ENCODE measurements at places on chromosomes 4 and X.
A peak's percentile ranks its signal among the peaks of the same experiment; 100 is the strongest.

DNA sequence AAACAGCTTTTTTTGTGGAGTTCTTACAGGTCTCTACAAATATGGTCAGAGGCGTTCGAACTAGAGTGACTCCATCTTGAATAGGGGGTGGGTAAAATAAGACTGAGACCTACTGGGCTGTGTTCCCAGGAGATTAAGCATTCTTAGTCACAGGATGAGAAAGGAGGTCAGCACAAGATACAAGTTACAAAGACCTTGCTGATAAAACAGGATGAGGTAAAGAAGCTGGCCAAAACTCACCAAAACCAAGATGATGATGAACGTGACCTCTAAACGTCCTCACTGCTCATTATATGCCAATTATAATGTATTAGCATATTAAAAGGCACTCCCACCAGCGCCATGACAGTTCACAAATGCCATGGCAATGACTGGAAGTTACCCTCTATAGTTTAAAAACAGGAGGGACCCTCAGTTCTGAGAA is 42.8 kb upstream of the SPP1 start:
- DNase-seq, result no peak

DNA sequence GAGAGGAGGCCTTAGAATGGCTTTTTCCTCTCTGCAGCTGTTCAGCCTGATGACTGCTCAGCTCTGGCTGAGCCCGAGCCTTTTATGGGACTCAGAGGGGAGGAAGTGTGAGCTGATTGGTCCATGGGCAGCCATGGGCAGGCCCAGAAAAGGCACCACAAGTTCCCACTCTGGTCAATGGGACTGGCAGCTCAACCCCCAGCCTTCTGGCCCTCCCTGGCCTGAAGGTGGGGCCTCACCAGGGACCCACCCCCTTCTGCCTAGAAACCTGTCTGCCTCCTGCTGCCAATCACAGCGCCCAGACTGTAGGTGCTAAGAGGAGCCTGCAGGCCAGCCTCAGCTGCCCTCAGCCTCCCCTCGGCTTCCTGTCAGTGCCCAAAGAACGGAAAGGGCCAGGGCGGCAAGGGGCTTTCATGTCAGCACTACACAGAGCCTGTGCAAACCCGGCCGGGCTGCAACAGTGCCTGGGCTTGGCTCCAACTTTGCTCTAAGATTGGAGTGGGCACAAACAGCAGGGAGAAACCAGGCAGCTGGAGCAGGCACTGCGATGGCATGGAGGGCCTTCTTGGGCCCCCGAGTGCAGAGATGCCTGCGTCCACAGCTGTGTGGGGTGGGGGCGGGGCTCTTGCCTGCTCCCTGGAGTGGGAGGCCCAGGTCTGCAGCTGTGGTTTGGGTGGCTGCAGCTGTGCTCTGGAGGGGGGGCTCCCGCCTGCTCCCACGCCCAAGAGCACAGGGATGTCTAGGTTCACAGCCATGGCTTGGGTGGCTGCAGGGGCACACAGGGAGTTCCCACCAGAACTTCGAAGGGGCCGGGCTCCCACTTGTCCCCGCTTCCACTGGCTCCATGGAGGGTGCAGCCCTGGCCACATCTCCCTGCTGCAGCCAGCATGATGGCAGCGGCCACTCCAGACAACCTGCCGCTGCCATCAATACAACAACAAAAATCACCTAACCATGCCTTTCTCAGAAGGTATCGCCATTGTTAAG is 92.6 kb downstream of the NXF2 start:
- no peak for DNase-seq

GRCh38 chrX:132034648-132035047 is 11.5 kb downstream of the STK26 start:
- no peak for DNase-seq

DNA sequence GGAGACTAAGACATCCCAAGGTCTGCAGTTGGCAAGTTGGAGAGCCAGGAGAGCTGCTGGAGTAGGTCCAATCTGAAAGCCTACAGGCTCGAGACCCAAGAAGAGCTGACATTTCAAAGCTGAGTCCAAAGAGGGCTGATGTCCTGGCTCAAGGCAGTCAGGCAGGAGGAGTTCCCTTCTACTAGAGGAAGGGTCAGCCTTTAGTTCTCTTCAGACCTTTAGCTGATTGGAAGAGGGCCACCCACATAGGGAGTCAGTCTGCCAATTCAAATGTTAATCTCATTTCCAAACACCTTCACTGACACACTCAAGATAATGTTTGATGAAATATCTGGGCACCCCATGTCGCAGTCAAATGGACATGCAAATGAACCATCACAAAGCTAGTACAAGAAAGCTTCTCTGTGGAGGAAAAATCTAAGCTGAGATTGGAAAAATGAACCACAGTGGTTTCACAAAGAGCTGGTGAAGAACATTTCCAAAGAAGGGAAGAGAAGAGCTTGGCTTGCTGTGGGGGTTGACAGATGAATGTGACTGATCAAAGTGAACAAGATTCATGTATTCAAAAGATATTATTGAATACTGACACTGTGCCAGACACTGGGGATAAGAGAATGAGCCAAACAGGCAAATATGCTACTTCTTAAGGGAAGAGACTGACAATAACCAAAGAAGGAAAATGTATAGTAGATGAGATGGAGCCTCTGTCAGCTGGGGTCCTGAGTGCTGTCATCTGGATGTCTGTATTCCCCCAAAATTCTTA is 61.2 kb downstream of the STK32B start:
- no peak for DNase-seq

GRCh38 chr4:109302361-109303139 is at the start of gene COL25A1:
TSS of gene COL25A1 (minus strand) at chr4:109302658.
- DNase-seq, result peak; percentile 4

Measured in stimulated activated CD8-positive, alpha-beta memory T cell treated with anti-CD3 and anti-CD28 coated beads, Interleukin-4, amount 100 ng/mL, for 4 hours (primary cell).